ENCODE measurements at places on chromosomes 11 and 22. TPM values are rescaled to one million over a fixed set of nuclear protein-coding genes. Genes with fewer than 3 reads are reported as not detected.

The HTR3A gene
- not detected for total RNA-seq

The NPTXR gene
- total RNA-seq = 1.5 TPM

The OR51B5 gene
- total RNA-seq = not detected

The MRGPRX4 gene
- total RNA-seq = not detected

The C11orf21 gene
- 0.36 TPM for total RNA-seq

The RAPSN gene
- 0.32 TPM for total RNA-seq

The SYT8 gene
- 1.1 TPM for total RNA-seq

The OR8B4 gene
- total RNA-seq = not detected

The SULT4A1 gene
- 0.12 TPM for total RNA-seq

The CCDC89 gene
- total RNA-seq = 2.6 TPM

The PUS3 gene
- 10.7 TPM for total RNA-seq

The ZNF214 gene
- 4.7 TPM for total RNA-seq
